T-helper 22 cell (primary cell): ENCODE measurements at places on chromosomes 3 and 15.

DNA sequence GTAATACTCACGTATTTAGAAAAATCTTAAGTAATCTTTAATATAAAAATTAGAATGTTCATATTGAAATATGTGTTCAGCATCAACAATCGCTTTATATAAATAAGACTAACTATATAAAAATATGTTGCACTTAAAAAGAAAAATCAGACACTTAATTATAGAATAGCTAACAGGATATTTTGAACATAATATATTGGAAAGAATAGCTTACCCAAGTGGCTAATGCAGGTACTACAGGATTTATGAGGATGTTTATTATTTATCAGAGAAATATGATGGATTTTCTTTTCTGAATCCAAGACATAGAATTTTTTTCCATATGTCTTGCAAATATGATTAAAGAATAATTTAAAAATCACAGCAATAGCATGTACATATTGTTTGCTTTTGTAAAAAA is 567.9 kb upstream of the GBE1 start:
- no peak for DNase-seq

- no peak for DNase-seq
Measured at GRCh38 chr3:48723725-48724124, 6.7 kb upstream of the IP6K2 start.

DNA sequence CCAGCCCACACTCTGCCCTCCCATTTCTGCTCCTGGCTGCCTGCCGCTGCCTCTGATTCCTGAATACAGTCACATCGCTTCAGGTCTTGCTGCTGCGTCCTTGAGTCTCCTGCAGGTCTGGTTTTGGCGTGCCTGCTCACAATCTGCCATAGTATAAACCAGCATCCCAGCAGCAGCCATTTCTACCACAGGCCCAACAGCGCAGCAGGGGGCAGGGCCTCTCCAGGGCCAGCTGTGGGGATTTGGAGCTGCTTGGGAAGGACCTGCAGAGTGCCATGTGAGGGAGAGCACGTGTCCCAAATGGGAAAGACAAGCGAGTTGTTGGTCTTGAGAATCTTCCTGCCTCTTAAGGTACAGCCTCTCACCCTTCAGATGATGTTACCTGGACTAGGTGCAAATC is 398.3 kb upstream of the PPP2R3A start:
- DNase-seq: no peak

DNA sequence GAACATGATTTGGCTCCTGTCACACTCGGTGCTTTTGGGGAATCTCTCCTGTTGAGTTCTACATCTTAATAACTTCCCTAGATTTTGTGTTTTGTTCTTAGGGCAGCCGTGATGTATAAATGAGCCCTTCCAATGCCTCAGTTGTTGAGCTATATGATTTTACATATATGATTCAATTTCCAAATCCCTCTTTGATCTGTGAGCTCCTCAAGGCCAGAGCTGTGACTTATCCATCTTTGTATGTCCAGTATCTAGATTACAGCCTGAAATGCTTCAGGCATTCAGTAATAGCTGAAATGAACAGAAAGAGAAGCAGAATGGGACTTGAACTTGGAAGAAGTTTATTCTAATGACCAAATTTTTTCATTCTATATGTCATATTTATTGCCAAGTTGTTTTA is 26.6 kb downstream of the CGGBP1 start:
- no peak for DNase-seq

- DNase-seq: no peak
Measured at GRCh38 chr15:89243046-89243690, 611 bp upstream of the FANCI start.

DNA sequence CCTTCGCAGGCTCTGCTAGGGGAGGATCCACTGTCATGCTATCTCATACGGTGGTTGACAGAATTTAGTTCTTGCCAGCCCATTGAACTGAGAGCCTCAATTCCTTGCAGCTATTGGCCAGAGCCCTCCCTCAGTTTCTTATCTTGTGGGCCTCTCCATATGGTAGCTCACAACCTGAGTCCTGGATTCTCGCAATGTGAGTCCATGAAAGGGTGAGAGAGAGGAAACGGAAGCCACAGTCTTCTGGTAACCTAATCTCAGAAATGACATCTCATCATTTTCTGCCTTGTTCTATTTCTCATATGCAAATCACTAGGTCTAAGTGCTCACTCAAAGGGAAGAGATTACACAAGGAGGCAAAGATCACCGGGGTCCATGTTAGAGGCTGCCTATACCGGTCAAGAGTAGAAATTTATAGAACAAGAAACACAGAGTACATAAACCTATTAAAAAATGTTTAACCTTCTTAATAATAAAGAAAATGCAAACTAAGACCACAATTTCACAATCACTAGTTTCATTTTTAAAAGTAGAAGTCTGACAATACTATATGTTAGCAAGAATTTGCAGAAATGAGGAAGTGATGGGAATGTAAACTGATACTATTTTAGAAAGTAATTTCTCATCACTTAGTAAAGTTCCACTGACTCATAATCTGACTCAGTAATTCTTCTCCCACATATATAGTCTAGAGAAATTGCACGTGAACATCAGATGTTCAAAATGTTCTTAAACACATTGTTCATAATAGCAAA is 378.4 kb upstream of the AGTR1 start:
- DNase-seq: no peak

GRCh38 chr3:123076496-123077418 is 9.9 kb downstream of the PDIA5 start:
- no peak for DNase-seq

GRCh38 chr15:93829115-93829870 is 402.1 kb upstream of the MCTP2 start:
- no peak for DNase-seq

- peak; percentile 9 for DNase-seq
Measured at GRCh38 chr3:119292666-119293065, 1.5 kb upstream of the ARHGAP31 start.

GRCh38 chr3:33914212-33914611 is 115.8 kb downstream of the PDCD6IP start:
- no peak for DNase-seq

DNA sequence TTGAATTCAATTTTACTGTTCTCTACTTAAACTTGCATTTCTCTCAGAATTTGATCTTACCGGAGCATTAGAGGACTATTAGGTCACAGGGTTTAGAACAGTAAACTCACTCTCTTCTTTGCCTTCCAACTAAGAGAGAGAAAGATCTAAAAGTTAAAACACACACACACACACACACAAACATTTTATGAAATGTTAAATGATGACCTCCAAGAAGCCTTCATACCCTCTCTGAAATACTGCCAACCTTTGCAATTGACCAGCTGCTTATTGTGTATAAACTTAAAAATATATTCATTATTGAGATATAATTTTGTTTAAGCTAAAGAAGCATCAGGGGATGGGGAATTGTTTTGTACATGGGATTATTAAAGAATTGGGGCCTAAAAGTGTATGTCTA is 15.5 kb upstream of the NR2F2 start:
- DNase-seq: no peak

- no peak for DNase-seq
Measured at GRCh38 chr3:138687236-138687635, 78.7 kb downstream of the FAIM start.

DNA sequence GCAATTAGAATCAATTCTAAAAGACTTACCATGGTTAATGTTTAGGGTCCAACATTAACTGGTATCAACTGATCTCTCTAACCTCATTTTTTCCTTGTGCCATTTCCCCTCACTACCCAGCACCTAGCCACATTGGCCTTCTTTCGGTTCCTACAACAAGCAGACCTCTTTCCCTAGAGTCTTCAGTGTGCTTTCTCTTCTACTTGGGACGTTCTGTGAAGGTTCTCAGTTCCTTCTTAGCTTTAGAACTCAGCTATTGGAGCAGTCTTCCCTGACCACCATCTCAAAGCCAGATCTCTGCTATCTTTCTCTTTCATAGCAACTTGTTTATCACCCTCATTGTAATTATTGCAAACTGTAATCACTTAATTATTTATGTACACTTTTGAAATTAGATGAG is 31.5 kb upstream of the MINDY4B start:
- no peak for DNase-seq

DNA sequence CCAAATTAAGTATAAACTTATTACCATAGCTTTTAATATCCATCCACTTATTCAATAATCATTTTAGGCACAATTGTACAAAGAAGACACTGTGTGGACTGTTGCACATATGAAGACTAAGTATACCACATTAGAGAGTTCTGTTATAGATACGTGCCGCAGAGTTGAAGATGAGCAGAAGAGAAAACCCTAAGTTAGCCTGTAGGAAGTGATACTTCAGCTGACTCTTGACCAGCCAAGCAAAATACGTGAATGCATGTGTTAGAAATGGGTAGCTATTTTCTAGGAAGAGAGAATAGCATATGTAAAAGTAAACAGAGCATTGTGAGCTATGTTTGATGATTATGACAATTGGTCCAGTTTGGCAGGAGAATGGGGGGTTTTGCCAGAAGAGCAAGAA is 272.0 kb upstream of the ATP11B start:
- DNase-seq: no peak

DNA sequence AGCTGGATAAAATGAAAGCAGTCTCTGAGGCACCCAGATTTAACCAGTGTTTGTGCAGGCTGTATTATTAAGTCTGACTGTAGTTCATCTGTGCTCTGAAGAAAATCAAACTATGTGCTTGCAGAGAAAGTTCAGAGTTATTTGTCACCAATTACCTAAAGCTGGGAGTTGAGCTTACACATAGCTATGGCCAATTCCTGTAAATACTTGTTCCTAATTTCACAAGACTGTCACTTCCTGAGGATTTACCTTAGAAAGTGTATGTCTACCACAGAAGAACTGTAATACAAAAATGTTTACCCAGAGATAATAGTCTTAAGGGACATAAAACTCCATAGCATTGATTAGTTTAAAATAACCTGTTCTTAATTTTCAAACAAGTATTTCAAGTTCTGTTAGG is 628.4 kb upstream of the TGFBR2 start:
- no peak for DNase-seq

- no peak for DNase-seq
Measured at GRCh38 chr15:69098771-69099170, 61.7 kb upstream of the GLCE start.

GRCh38 chr3:193954752-193955151 is 181.2 kb upstream of the HES1 start:
- DNase-seq: no peak

GRCh38 chr15:70580958-70581357 is 182.4 kb downstream of the UACA start:
- no peak for DNase-seq

GRCh38 chr3:12230406-12230805 is 58.5 kb upstream of the PPARG start:
- DNase-seq: no peak

DNA sequence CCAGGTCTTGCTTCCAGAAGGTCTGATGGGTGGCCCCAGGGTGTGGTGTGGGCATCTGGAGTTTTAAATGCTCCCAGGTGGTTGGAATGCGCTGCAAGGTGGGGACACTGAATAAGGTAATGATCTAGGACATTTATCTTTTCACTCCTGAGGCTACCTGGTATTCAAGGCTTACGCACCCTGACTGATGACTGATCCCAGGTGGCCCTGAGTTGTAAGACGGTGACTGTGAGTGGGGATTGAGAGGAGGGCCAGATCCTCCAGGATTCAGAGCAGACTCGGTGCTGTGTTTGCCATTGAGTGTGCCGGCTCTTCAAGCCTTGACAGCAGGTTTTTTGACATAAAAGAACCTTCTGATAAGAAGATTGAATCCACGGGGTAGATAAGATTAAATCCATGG is 40.3 kb downstream of the SLC6A20 start:
- no peak for DNase-seq

DNA sequence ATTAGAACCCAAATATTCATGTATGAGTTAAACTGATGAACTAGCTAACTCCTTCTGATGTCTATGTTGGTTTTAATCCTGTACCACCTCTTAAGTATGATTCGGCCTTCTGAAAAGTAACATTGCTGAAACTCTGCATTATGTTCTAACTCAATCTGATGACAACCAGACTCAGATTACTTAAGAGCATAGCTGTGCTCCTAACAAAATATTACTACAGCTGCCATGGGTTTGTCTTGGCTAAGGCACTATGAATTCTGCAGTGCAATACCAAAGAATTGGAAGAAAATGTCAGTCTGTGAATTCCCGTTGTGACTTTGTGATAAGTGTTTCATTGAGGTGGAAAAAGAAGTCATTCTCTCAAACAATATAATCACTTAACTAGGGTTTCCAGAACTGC is 224.4 kb downstream of the ZMAT3 start:
- no peak for DNase-seq

GRCh38 chr15:40367686-40368611 is 9.9 kb downstream of the DISP2 start:
- DNase-seq: peak; percentile 77

DNA sequence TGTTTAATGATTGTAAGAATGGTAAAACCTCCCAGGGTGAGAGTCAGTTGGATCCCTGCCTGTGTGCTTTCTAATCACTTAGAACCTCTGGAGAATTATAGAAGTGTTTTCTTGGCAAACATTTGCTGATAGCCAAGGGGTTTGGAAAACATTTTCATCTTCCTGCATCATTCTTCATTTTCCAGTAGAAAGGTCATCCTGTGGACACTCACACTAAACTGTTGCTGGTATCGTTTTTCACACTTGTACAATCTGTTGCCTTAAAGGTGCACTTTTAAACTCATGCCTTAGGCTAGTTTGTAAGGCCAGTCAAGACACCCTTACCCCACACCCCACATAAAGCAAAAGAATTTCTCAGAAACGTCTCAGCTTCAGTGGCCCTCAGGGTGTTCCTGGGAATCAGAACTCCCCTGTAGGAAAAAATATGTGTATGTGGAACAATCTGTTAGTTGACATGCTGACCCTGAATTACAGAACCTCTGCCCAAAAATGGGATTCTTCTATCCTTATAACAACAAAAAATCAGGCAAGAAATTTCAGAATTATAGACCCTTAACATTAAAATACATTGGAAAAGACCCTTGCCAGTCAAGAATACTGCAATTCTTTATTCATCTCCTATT is 5.8 kb upstream of the PLD1 start:
- DNase-seq: no peak

GRCh38 chr3:77222701-77223100 is 182.8 kb downstream of the ROBO2 start:
- no peak for DNase-seq

- no peak for DNase-seq
Measured at GRCh38 chr3:56787258-56787775, 14.4 kb downstream of the ARHGEF3 start.

DNA sequence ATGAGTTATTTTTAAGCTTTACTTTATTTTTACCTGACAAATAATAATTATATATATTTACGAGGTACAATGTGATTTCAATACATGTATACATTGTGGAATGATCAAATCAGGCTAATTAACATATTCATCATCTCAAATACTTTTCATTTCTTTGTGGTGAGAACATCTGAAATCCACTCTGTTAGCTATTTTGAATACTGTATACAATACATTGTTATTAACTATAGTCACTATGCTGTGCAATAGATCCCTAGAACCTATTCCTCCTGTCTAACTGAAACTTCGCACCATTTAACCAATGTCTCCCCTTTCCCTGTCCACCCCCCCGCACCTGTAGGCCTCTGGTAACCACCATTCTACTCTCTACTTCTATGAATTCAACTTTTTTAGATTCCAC is 7.9 kb upstream of the SPPL2A start:
- DNase-seq: no peak

- no peak for DNase-seq
Measured at GRCh38 chr15:26660241-26660640, 112.6 kb downstream of the GABRB3 start.

GRCh38 chr3:140143367-140144069 is 208.5 kb downstream of the CLSTN2 start:
- no peak for DNase-seq
